ENCODE measurements at places on chromosomes 7 and 10.

GRCh38 chr7:117997862-117998825, 124.9 kb upstream of the CTTNBP2 start:
- DNase-seq = no peak

DNA sequence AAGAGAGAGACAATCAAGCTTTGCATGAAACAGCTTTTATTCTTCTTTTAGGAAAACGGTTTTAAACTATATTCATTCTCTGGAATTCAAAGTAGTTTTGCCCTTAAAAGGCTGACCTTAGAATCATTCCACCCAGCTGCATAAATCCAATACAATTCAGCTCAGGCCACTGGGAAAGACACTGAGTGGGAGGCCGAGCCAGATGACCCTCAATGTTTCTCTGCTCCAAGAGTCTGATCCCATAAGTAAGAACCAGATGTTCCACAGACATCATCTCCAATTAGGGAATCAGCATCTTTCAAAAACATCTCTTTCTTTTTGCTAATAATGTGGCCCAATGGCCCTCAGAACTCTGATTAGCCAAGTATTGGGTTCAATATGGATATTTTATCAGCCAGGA, 26.1 kb downstream of the CREB3L2 start:
- no peak for DNase-seq

DNA sequence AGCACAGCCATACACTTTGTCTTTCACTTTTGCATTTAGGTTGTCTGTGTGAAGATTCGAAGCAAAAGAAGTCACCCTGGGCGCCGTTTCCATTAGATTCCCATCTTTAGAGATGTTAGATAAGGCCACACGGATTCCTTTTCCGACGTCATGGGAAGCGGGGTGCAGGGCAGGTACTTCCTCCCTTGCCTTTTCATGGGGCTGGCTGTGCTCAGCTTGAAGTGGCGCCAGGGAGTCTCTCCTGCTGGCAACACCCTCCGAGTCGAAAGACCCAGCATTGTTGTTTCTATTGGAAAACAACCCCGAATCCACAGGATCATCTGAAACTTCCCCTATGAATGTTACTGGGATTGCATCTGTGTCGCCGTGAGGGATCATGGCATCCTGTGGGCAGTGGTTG, 246.4 kb upstream of the GRB10 start:
- DNase-seq = no peak

- peak; percentile 70 for DNase-seq
Observed at GRCh38 chr7:130362251-130362816, 17.7 kb downstream of the CPA5 start.

DNA sequence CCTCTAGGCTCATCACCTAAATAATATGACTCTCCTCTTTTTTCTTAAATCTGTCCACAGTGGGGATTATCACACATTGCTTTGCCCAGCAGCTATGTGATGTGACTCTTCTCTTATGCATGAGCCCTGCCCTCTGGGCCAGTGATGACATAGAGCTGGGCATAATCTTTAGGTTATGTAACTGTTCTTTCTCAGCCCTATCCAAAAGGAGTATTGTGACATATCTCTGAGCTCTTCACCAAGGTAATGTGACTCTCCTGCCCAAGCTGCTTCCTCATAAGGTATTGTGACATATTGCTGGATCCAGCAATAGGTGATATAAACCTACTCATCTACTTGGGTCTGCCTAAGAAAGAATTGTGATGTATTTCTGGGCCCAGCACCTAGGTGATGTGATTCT, 37.7 kb upstream of the ZNF107 start:
- DNase-seq = no peak

GRCh38 chr10:102133373-102134195, 744 bp downstream of the PPRC1 start:
- DNase-seq = peak; percentile 91

- peak; percentile 66 for DNase-seq
Observed at GRCh38 chr7:158246960-158247673, 340.5 kb downstream of the PTPRN2 start.

DNA sequence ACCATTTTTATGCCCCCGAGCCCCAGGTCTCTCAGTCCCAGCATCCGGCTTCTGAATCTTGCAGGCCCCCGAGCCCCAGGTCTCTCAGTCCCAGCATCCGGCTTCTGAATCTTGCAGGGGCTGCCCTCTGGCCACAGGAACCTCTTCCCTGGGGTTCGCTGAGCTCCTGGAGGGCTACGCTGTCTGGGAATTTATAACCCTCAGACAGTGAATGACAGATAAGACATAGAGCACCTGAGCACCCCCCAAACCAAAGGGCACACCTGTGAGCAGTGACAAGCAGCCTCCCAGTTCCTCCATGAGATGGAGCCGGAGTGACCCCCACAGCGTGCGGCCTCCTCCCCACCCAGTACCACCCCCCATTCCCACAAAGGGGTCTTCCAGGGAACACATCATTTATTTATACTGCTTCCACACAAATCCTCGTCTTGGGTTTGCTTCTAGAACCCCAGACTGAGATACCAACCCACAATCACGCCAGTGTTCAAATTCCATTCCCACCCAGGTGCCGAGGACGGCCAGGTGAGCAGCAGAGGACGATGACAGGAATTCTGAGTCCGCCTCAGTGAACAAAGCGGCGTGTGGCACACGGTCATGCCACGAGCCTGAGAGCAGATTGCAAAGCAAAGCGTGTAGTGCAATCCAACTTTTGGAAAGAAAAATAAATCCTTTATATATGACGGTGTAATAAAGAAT, 57.7 kb upstream of the FAM20C start:
- DNase-seq = no peak

- no peak for DNase-seq
Observed at GRCh38 chr10:93813507-93814465, 56.0 kb downstream of the LGI1 start.

- no peak for DNase-seq
Observed at GRCh38 chr7:129435414-129435829, 1.2 kb downstream of the STRIP2 start.

GRCh38 chr10:35674843-35675242, 32.7 kb upstream of the FZD8 start:
- DNase-seq = no peak

GRCh38 chr7:15802425-15802824, 115.9 kb upstream of the MEOX2 start:
- no peak for DNase-seq

DNA sequence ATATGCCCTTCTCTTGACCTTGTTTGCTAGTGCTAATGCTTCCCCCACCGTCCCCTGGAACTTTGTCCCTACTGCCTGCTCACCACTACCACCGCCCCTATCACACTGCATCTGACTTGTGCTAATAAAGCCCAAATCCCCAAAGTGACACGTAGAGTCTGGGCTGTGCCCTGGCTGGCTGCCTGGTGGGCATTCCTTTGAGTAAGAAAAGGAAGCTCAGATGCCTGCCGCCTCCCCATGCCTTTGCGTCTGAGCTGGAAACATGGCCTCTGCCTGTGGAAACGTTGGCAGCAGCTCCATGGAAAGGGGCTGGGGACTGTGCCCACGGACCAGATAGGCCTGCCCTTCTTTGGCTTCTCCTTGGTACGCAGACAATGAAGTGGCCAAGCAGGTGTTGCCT, 138.3 kb downstream of the CYP26A1 start:
- no peak for DNase-seq

GRCh38 chr10:1339396-1339795, 283.2 kb downstream of the WDR37 start:
- no peak for DNase-seq

GRCh38 chr7:46256870-46257661, 336.0 kb upstream of the IGFBP3 start:
- no peak for DNase-seq

GRCh38 chr10:17872191-17873091, 63.3 kb downstream of the MRC1 start:
- no peak for DNase-seq

GRCh38 chr7:130897515-130898419, 163.8 kb upstream of the KLF14 start:
- DNase-seq = no peak

GRCh38 chr10:49180444-49180860, 7.7 kb downstream of the TMEM273 start:
- DNase-seq = no peak

DNA sequence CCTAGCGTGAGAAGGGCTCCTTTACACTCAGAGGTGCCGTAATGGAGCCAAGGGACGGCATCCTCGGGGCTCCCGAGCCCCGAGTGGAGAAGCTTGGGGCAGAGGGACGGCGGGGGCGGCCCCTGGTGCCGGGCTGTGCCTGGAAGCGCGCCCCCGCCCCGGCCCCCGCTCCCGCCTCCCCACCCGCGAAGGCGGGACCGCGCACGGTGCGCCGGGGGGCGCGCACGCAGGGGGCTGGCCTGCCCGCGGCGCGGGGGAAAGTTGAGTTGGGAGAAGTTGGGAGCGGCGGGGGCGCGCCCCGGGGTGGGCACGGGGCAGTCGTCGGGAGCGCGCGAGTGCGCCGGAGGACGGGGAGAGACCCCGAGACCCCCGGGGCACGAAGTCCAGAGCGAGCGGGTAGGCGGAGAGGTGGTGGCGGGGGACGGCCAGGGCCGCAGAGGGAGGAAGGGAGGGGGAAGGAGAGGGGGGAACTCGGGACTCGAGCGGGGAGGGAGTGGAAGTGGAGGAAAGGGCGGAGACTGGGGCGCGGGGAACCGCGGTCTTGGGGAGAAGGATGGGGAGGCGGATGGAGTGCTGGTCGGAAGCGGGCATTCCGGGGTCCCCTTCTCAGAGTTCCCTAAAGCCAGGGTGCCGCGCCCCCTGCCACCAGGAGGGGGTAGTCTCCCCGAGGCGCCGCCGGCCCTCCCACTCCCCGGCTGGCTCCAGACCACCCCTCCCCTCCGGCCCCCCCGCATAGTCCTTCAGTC, at the start of gene SLC4A2:
Gene SLC4A2 (plus strand): TSS at position 223 of the 746 bp plus-strand sequence. CDS start 2,399 bp downstream, outside the sequence.
- DNase-seq = peak; percentile 89

- no peak for DNase-seq
Observed at GRCh38 chr7:57641521-57642067, 191.6 kb downstream of the ZNF716 start.

- DNase-seq = no peak
Observed at GRCh38 chr7:131687296-131687695, 130.9 kb upstream of the PODXL start.

DNA sequence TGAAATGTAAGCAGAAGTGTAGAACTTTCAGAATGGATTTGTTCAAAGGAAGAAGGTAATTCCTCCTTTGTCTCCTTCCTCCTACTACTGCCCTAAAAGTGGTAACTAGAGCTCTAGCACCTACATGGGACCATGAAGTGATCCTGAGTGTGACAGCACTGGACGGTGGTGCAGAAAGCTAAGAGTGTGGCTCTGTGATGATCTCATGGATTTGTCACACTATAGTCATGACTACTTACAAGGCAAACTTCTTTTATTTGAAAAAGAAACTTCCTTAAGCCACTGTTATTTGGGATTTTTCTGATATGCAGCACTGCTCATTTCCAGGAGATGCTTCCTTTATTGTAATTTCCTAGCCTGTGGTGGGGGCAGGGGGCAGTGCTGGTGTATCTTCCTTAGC, 5.8 kb upstream of the FHIP2A start:
- no peak for DNase-seq

DNA sequence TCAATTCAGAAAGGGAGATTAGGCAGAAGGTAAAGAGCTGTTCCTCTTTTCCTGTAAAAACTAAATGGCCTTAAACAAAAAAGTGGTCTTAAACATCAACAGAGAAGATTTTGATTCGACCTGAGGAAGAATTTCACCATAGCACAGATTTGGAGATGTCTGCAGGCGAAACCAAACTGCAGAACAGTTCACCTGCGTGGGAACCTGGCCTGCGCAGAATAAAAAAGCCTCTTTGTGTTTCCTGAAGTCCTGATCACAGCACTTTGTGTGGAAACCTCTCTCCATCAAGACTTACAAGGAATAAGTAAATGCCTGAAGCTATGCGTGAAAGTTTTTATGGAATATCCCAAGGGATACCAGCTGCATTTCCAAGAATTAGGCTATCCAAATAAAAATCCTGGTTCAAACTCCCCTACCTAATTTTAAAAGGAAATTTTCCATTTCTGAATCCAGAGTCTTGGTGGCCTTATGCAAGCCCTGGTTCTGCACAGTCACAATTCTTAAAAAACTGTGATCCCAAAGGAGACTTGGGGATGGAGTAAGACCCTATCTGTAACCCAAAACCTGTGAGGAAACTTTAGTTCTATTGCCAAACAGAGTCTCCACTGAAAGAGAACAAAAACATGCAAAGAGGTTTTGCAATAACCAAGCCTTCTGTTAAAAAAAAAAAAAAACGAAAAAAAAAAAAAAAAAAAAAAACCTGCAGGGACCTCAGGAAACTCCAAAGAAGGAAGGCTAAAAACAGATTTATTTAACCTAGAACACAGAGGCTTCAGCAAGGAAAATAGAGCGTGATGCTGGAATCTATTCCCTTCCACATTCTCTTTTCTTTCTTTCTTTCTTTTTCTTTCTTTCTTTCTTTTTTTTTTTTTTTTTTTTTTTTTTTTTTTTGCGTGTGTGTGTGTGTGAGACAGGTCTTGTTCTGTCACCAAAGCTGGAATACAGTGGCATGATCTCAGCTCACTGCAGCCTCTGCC, 10.4 kb downstream of the CALML3 start:
- no peak for DNase-seq

DNA sequence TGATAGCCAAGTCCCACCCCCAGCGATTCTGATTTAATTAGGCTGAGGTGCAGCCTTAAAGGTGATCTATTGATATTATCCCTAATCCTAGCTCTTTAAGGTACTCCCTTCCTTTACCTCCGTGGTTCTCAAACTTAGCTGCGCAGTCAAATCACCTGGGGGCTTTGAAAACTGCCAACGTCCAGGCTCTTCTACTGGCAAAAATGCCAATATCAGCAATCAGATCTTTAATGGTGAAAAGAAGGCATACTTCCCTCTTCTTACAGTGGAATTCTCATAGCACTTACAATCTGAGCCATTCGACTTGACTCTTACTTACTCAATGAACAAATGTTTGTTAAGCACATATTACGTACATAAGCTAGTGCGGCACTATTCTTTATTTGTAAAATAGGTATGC, 704 bp upstream of the SLC35B4 start:
- DNase-seq = no peak

- no peak for DNase-seq
Observed at GRCh38 chr10:75403144-75403938, 1.8 kb upstream of the ZNF503 start.

- DNase-seq = no peak
Observed at GRCh38 chr10:28072573-28072972, 73.7 kb upstream of the ODAD2 start.

- no peak for DNase-seq
Observed at GRCh38 chr7:147296986-147297385, 1180.4 kb downstream of the CNTNAP2 start.

- no peak for DNase-seq
Observed at GRCh38 chr10:31390804-31391203, 71.8 kb downstream of the ZEB1 start.

GRCh38 chr10:69871074-69871473, 69.4 kb downstream of the COL13A1 start:
- DNase-seq = no peak

GRCh38 chr7:234051-234707, 41.8 kb downstream of the FAM20C start:
- DNase-seq = no peak

- DNase-seq = no peak
Observed at GRCh38 chr10:28400681-28401080, 97.8 kb upstream of the MPP7 start.
